ENCODE measurements at places on chromosomes 16 and 17.

DNA sequence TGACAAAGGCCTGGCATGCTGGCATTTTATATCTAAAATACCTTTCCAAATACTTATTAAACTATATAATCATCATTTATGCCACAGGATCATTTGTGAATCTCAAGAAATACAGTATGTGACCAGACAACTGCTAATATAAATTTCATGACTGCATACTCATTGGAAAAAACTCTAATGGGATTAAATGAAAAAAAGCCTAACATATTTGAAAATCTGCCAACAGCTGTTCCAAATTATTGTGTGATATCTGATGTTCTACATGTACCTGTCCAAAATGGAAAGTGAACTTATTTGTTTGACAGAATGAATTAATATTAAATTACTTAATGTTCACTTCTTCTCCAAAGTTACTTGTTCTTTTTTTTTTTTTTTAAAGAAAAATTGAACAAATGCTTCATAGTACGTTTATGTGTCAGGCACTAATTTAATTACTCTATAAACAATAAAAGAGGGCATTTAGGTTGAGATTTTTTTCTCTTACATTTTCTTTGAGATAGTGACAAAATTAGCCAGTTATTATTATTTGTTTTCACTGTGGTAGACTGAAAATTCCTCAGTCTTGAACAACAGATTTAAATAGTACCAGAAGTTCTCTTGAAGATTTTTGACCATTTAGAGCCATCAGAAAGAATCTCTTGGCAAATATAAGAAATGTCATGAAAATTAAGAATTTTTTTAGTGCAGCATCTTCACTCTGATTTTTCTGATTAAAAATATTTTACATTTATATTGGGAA is 114.0 kb downstream of the FTO start:
- no peak for DNase-seq

- DNase-seq = no peak
These were observed 18.7 kb downstream of the HMOX2 start for GRCh38 chr16:4494746-4495490.

DNA sequence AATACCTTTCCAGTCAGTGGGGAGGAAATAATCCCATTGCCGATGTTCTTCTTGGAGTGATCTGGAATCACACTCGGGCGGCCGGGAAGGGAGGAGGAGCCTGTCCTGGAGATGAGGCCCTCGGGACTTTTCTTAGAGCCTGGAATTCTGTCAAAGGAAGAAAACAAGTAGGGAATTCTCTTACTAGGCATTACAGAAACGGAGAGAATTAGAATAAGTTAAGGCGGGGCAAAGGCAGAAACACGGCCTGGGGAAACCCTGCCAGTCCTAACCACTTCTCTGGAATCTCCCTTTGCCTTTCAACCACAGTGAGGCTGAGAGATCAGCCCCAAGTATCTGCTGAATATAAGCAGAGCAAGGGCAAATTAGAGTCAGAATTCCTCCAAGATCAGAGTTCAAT is 27.8 kb downstream of the USP36 start:
- DNase-seq = no peak

GRCh38 chr17:59004338-59005111 is 102.2 kb downstream of the TRIM37 start:
- peak; percentile 77 for DNase-seq

DNA sequence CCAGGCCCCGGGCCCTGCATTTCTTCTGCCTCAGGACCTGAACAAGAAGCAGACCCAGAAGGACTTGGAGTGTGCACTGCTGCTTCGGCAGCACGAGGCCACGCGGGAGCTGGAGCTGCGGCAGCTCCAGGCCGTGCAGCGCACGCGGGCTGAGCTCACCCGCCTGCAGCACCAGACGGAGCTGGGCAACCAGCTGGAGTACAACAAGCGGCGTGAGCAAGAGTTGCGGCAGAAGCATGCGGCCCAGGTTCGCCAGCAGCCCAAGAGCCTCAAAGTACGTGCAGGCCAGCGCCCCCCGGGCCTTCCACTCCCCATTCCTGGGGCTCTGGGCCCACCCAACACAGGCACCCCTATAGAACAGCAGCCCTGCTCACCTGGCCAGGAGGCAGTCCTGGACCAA is 9.2 kb downstream of the HIRIP3 start:
- no peak for DNase-seq

DNA sequence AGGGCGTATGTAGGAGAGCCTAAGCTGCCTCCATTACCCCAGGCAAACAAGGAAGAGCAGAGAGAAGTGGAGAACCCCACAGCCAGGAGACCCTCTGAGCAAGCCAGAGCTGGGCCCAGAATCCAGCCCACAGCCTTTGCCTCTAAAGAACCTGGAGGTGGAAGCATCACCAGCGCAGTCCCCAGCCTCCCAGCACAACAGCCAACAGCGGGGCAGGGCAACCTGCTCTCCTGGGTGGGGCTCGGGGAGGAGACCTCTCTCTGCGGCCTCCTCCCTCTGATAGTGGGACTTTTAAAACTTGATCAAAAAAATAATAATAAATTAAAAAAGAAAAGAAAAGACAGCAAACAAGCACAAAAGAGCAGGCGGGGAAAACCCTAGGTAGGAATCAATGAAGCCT is 45.9 kb downstream of the AXIN2 start:
- DNase-seq = no peak

DNA sequence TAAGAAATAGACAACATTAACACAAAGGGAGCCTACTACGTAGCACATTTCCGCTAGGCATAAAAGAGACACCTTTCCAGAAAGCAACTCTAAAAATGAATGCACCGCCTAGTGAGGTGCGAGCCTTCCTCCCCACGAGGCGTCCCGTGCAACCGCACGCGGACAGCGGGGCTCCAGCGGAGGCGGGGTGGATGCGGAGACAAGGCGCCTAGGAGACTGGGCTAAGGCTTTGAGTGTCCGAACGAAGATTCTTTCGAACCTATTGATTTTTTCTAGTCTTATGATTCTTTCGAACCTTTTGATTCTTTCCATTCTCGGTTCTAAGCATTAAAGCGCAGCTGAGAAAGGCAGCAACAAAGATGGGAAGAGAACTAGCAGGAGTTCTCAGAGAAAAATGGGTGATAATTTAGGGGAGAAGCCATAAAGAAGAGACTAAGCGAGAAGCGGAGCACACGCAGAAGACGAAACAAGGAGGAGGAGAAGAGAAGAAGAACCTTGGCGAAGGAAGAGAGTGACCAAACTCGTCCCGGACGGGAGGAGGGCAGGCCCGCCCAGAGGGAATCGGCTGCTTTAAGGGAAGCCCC is 394 bp upstream of the CPD start:
- DNase-seq = peak; percentile 58

GRCh38 chr17:63349478-63350000 is 96.6 kb downstream of the CYB561 start:
- DNase-seq = no peak

- no peak for DNase-seq
These were observed 211.2 kb downstream of the PARN start for GRCh38 chr16:14418795-14419225.

DNA sequence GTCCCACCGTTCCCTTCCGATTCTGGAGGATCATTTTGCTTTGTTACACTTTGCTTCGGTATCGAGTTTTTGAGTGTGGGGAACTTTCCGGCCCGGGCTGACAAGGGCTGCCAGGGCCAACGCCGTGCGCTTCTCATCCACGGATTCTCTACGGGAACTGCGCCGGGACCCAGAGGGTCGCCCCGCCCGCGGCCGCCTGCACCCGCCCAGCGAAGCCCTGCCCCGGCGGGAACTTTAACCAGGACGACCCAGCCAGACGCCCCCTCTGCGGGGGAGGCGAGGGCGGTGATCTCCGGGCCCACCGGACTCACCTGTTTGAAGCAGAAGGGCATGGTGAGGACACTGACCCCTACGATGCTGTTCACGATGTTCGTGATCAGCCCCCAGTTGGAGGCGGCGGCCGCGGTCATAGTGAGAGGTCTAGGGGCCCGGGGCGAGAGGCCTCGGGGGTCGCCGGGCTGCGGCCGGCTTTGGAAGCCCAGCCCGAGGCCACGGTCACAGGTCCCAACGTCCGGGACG is 536 bp downstream of the SLC38A10 start:
- peak; percentile 19 for DNase-seq

- no peak for DNase-seq
These were observed 3.6 kb upstream of the KDM8 start for GRCh38 chr16:27199736-27200135.

DNA sequence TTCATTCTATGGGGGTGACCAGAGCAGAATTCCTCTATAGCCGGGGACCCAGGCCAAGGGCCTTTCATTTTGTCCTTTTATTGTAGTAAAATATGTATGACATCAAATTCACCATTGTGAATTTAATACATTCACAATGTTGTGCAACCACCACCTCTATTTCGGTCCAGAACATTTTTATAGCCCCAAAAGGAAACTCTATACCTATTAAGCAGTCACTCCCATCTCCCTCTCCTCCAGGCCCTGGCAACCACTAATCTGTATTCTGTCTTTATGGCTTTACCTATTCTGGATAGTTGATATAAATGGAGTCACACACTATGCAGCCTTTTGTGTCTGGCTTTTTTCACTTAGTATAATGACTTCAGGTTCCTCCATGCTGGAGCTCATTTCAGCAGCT is 9.7 kb upstream of the TNS4 start:
- DNase-seq = no peak

- peak; percentile 67 for DNase-seq
These were observed 96.0 kb downstream of the YPEL2 start for GRCh38 chr17:59427425-59427921.

- DNase-seq = no peak
These were observed 52.7 kb downstream of the VMP1 start for GRCh38 chr17:59760160-59760559.

GRCh38 chr16:49788986-49789385 is 66.9 kb downstream of the ZNF423 start:
- DNase-seq = no peak

GRCh38 chr16:49498666-49499413 is 125.2 kb downstream of the C16orf78 start:
- DNase-seq = no peak

DNA sequence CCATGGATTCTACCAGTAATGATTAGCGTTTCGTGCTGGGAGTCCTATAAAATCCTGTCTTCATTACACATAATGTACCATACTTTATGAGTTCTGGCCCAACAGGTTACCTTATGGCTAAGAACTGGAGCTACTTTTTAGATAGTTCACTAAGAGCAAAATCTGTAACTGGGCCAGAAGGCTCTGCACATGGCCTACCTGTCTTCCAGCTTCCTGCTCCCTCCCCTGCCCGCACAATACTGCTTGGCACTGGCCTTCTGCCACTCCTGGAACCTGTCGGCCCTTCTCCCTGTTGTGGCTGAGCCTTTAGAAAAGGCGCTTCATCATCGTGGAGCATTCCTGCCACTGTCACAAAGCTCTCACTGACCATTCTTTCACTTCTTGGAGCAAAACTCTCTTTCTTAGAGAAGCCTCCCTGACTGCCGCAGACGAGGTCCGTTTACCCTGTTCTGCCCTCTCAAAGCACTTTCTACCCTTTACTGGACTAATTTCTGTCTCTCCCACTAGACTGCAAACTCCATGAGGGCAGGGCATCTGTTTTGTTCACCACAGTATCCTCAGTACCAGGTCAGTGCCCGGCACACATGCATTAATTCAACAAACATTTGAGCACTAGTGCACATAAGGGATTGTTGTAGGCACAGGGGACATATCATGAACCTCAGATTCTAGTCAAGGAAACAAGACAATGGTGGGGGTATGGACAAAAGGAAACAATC is 116.5 kb downstream of the PARN start:
- DNase-seq = no peak

DNA sequence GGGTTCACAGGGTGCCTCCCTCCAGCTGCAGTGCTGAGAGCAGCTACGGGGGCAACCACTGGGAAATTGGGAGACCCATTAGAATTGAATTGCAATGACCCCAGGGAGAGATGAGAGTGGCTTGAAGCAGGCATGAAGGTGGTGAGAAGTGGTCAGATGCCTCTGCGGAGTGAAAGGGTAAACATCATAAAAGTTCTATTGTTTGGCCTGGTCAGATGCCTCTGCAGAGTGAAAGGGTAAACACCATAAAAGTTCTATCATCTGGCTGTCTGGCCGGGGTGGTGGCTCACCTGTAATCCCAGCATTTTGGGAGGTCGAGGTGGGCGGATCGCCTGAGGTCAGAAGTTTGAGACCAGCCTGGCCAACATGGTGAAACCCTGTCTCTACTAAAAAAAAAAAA is 53.5 kb downstream of the TNFRSF13B start:
- DNase-seq = no peak

GRCh38 chr16:85428899-85429775 is 184.0 kb upstream of the GSE1 start:
- DNase-seq = no peak

DNA sequence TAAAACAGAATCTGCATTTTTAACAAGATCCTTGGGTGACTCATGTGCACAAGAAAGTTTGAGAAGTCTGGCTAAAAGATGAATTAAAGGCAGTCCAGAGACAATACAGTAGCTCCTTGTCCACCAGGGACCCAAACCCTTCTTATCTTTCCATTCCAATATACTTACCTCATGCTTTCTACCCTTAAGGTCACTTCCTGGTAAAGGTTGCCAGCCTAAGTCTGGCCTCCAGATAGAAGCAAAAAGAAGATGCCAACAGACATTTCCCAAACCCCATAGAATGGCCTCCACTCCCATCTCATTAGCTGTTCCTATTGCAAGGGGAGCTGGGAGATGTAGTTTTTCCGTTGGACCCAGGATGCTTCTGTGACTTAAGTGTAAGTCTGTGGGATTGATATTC is 101.4 kb upstream of the XYLT1 start:
- no peak for DNase-seq

- no peak for DNase-seq
These were observed 1.3 kb downstream of the SLC43A2 start for GRCh38 chr17:1627182-1627981.

GRCh38 chr17:3610523-3610922 is 1.3 kb upstream of the TRPV1 start:
- DNase-seq = no peak

DNA sequence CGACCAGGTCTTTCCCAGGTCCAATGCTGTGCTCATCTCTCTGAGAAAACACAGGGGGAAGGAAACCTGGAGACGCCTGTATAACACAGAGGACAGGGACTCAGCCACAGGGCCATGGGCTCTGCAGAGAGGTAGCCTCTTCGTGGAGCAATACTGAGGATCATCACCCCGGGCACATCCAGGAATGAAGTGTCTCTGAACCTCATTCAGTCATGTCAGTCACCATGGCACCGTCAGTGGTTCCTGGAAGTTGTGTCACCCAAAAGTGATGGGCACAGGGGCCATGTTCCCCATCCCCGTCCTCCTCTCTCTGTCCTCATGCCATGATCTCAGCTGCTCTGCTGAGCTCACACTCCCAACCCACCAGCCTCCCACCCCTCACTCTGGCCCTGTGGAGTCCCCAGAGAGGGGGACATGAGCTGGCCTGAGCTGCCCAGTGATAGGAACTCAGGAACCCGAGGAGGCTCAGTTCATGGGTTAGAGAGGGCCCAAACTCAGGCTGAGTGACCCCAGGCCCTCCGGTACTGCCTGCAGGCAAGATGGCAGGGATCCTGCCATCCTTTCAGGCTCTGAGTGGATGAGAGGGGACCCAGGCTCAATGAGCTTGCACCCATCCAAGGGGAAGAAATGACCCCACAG is 53.4 kb downstream of the PITPNM3 start:
- no peak for DNase-seq

GRCh38 chr17:73815474-73815873 is 171.2 kb upstream of the SDK2 start:
- no peak for DNase-seq

- DNase-seq = no peak
These were observed 456.9 kb downstream of the TOX3 start for GRCh38 chr16:52090080-52090479.

GRCh38 chr17:46092991-46093390 is 93.9 kb downstream of the STH start:
- DNase-seq = no peak

- peak; percentile 63 for DNase-seq
These were observed 67.0 kb downstream of the TUBD1 start for GRCh38 chr17:59825533-59826322.

- DNase-seq = no peak
These were observed 8.9 kb upstream of the TNS4 start for GRCh38 chr17:40510328-40510648.
